ENCODE measurements at places on chromosomes 16 and 17. TPM values are rescaled to one million over a fixed set of nuclear protein-coding genes. Genes with fewer than 3 reads are reported as not detected.

- DNase-seq = no peak
These were observed 17.1 kb downstream of the CDH16 start for GRCh38 chr16:66901626-66902025.

- no peak for DNase-seq
These were observed 364.7 kb upstream of the DYNLRB2 start for GRCh38 chr16:80176114-80176513.

GRCh38 chr17:31289790-31290189, 7.2 kb downstream of the OMG start:
- DNase-seq = no peak

- DNase-seq = no peak
These were observed 50.2 kb downstream of the AKAP1 start for GRCh38 chr17:57135026-57135788.

DNA sequence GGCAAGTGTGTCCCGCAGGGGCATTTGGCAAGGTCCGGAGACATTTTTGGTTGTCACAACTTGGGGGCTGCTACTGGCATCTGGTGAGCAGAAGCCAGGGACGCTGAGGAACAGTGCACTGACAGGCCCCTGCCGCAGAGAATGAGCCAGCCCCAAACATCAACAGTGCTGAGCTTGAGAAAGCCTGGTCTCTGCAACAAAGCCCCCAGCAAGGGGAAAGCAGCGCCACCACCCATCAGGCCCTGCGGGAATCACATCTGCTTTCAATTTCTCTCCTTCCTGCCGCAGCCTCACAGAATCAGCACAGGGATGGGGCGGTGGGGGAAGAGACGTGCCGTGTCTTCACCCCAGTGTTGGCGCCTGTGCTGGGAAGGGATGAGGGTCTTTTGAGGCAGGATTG, 14.8 kb upstream of the PRPSAP1 start:
- no peak for DNase-seq

GRCh38 chr16:71499775-71500364, 10.7 kb upstream of the ZNF19 start:
- DNase-seq = peak; percentile 54

DNA sequence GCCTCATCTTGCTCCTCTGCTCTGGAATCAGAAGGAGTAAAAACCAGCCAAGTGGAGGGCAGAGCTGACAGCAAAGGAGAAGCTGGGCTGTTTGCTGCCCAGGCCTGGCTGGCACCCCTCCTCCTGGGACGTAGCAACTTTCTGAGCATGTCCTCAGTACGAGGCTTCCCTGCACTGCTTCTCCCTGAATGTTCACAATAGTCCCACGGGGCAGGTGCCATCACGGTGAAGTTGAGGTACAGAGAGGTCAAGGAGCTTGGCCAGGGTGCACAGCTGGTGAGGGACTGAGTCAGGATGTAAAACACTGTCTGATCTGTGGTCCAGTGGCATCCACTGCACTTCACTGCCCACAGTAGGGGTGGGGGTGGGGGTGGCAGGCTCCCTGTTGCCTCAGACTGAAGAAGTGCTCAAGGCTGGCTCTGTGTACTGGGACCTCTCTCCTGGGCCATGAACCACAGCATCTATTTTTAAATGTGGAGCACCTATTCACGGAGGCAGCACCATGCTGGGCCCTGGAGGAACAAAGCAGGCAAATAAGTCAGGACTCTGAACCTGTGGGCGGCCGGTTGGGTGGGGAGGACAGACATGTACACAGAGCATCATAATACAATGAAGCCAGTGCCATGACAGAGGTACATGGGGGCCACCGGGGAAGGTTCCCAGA, 369.5 kb downstream of the SEC14L1 start:
- no peak for DNase-seq

- DNase-seq = no peak
These were observed 79.4 kb downstream of the PRKCA start for GRCh38 chr17:66381701-66382362.

DNA sequence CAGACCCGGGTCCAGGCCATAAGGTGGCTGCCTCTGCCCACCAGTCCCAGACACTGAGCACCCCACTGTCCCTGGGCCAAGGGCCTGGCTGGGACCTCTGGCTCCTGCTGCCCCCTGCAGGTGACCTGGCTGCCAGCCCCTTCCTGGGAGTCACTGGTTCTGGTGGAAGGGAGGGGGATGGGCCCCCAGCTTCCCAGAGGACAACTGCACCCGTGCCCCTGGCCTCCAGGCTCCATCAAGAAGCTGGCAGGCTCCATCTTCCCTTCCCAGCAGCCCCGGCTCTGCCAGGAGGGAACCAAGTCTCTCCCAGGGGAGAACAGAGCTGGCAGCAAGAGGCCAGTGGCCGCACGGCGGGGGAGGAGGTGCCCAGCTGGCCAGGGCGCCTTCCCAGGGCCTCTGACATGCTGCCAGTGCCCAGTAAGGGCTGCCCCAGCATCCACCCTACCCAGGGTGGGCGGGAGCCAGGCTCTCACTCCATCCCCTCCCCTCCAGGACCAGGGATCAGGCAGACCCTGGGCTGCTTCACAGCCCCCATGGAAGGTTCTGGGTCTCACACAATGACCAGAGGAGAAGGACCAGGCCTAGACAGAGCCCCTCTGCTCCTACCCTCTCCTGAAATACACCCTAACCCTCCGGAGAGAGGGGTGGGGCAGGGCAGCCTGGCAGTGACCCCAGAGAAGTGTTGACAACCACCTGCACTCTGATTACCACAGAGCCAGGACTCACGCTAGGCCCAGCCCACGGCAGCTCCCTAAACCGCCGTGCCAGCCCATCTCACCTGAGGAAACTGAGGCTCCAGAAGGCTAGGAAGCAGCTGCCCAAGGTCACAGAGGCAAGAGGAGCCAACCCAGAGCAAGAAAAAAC, 3.6 kb downstream of the CLUH start:
- DNase-seq = no peak

Gene CDRT15
- not detected for total RNA-seq

- no peak for DNase-seq
These were observed 108.9 kb downstream of the RBFOX3 start for GRCh38 chr17:79501910-79502309.

Gene LRRC75A
- total RNA-seq = 0.49 TPM

Gene ITGA2B
- 1.1 TPM for total RNA-seq

GRCh38 chr17:6559753-6560215, 3.4 kb upstream of the PITPNM3 start:
- DNase-seq = no peak

Gene NEUROD2
- total RNA-seq = not detected

Gene ITGA3
- total RNA-seq = 211 TPM

DNA sequence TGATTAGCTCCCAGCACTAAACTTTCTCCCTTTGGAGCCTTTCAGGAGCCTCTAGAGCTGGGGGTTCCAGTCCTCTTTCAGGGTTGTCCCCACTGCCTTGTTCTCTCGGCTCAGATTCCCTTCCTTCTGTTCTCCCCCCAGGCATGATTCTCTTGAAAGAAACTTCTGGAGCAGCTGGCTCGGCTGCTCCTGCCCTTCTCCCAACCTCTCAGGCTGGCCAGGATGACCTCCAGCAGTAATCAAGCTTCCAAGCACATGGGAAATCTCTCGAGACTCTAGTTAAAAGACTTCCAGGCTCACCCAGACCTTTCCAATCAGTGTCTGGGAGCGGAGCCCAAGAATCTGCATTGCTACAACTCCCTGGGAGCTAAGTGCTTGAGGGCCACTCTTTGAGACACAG, 3.6 kb downstream of the SDK2 start:
- DNase-seq = no peak

DNA sequence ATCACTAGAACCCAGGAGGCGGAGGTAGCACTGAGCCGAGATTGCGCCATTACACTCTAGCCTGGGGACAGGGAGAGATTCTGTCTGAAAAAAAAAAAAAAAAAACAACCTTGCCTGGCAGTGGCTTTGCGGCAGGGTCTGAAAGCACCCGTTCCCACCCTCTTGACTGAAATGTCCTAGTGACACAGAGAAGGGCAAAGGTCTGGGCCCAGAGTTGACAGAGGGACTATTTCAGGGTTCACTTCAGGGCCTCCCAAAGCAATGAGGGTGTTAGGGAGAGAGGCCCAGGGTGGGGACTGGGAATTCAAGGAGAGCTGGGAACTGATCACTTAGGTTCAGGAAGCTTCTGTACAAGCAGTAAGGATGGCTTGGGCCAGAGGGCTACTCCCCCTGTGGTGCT, 13.8 kb upstream of the CDRT15L2 start:
- peak; percentile 1 for DNase-seq

Gene IRX5
- total RNA-seq = 0.42 TPM

Gene ADAM11
- 2.2 TPM for total RNA-seq

Data from ureter (tissue), 1 donor.